HS-27A (cell line): ENCODE measurements at places on chromosomes 13 and 19.
A peak's percentile ranks its signal among the peaks of the same experiment; 100 is the strongest.

- DNase-seq = peak; percentile 1
These were observed 82.2 kb downstream of the SLAIN1 start for GRCh38 chr13:77779552-77780272.

DNA sequence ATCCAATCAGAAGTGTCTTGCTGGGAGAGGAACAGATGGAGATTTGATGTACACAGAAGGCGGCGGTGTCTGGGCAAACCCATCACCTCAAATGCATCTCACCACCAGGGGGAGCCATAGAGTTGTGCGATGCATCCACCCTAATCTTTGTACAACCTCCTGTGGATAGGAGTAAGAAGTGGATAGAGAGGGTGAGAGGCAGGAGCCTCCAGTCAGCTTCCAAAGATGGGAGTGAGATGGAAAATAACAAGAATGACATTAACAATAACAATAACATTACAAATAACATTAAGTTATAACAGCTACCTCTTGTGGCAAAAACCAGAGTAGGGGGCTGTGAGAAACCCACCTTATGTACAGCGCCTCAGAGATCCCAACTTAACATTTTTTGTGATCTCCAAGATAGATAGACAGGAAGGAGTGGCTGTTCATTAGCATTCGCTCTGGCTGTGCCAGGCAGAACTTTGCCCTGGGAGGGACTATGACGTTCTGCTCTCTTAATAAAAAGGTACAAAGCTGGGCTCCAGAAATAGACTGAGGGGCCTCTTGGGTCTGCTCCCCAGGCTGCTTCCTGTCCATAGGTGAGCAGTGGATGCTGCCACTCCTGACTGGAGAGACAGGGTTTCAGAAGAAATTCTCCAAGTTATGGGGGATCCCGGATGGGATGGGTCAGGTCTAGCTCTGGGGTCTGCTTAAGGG lies 5.2 kb upstream of the CEACAM18 start:
- peak; percentile 22 for DNase-seq

GRCh38 chr19:52086481-52086880 lies 9.1 kb downstream of the ZNF841 start:
- no peak for DNase-seq

DNA sequence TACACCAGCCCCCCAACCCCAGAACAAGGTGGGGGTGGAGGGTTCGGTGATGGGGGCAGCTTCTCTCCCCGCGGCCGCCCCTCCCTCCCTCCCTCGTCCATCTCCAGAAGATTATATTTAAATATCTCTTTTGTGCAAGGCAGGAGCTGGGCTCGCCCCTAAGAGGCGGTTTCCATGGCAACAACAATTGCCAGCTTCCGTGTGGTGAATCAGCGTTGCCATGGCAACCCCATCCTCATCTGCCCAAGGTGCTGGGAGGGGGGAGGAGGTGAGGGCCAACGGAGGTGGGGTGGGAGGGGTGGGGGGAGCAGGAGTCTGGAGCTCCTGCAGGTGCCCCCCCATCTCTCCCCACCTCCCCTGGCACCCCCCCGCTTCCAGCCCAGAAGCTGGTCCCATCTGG lies 46.4 kb downstream of the CELF5 start:
- DNase-seq = peak; percentile 8

- DNase-seq = no peak
These were observed 5.0 kb downstream of the MVB12A start for GRCh38 chr19:17424743-17425365.

GRCh38 chr13:83831796-83832195 lies 50.5 kb downstream of the SLITRK1 start:
- no peak for DNase-seq

DNA sequence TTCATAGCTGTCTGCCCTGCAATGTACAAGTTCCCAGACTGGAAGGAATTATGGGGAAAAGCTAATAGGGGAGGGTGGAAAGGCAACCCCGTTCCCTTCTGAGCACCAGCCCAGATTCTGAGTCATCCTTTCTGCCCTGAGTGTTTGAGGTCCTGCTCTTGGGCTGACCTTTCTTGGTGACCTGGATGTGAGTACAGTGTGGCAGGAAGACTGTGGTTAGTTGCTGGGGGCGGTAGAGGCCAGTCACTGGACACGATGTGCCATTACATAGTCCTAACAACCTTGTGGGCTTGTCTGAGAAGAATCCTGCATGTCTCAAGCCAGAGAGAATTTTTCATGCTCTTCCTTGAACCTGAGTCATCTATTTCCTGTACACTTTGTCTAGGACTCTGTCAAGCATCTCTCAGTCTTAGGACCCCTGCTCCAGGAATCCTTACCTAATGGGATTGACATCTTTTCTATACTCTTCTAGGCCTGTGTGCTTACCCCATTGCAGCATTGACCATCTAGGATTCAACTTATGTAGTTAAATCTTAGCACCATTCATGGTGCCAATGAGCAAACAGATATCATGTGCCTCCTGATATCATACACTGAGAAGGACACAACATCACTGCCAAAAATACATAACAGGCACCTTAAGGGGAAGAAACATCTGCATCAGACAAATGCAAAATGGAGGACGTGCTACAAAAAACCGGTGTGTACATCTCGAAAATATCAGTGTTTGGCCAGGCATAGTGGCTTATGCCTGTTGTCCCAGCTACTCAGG lies 8.1 kb upstream of the ANGPTL4 start:
- DNase-seq = peak; percentile 87

- no peak for DNase-seq
These were observed 1.7 kb downstream of the ANO8 start for GRCh38 chr19:17332677-17333581.

DNA sequence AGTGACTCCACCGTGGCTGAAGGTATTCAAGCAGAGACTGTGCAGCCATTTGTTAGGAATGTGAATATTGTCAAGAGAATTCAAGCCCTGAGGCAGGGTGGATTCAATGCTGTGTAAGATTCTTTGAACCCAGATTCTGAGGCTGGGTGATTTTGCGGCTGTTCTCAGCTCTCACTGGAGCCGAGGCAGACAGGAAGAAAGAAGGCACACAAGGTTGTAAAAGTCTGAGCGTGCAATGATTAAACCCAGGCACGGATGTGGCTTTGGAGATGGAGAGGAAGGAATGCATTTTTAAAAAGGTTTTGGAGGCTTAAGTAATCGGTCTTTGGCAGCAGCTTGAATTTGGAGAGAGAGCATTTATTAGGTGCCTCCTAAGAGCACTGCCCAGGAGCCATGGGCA lies 187.9 kb downstream of the KATNAL1 start:
- no peak for DNase-seq

DNA sequence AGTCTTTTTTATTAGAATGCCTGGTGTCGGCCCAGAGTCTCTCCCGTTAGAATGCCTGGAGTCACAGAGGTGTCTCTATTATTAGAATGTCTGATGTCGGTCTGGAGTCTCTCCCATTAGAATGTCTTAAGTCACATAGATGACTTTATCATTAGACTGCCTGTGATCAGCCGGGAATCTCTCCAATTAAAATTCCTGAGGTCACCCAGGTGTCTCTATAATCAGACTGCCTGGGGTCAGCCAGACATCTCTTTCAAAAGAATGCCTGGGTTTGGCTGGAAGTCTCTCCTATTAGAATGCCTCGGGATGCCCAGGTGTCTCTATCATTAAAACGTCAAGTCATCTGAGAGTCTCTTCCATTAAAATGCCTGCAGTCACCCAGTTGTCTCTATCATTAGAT lies 1493.9 kb downstream of the UQCRFS1 start:
- DNase-seq = no peak

DNA sequence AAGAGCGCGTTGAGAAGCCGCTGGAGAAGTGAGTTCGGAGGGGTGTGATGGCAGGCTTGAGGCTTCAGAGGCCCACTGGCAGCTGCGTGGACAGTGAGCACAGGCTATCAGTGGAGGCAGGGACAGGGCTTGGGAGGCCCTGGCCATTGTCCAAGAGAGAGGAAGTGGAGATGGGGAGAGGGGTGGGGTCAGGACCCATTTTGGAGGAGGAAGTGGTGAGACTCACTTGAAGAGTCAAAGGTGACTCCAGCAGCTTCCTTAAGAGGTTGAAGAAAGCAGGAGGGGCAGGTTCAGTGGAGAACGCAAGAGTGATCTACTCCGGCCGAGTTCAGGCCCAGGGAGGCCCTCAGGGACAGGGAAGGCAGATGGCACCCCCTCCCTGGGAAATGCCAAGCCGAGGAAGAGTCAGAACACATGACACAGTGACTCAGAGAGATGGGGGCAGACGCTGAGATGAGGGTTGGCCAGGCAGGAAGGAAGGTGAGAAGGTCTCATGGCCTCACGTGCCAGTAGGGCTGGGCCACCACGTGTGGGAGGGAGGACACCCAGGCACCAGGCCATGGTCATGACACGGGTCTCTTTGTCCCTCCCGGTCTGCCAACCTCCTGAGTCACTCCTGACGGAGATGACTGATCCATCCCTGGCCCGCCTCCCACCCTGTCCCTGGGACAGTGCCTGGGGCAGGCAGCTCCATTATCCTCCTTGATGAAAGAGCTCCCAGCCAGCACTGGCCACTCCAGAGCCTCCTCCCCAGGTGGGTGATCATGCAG lies 10.1 kb upstream of the CD22 start:
- peak; percentile 93 for DNase-seq

DNA sequence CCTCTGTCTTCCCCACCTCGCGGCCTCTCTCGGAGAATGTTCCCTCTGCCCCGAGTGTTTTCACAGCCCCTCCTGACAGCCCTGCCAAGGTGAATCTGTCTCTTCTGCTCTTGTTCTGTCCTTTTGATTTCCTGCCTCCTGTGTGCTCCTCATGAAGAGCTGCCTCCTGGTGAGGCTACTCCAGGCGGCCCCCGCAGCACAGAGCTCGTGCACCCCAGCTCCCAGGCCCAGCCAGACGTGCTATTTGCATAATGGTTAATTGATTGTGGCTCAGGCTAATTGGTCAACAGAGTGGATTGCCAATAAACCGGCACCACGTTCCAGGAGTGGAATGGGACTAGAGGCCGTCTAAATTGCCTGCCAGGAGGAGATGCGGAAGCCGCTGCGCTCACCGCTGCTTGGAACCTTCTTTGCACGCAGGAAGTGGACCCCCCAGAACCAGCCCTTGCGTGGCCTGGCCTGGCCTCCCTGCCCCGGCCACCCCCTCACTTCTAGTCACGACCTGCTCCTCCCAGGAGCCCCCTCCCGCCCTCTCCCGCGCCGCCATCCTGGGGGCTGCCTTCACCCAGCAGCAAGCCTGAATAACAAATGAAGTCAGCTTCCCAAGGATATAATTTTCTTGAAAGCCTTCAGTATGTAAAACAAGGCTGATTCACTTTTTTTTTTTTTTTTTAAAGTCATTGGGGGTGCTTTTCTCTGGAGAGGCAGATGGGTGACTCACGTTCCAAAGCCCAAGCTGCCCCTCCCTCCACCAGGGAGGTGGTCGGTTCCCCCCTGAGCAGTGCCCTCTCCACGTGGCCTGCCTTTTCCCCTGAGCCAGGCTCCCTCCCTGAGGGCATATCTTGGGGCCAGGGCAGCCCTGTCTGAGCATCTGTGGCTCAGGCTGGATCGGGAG lies 144.0 kb downstream of the KDM4B start:
- no peak for DNase-seq

DNA sequence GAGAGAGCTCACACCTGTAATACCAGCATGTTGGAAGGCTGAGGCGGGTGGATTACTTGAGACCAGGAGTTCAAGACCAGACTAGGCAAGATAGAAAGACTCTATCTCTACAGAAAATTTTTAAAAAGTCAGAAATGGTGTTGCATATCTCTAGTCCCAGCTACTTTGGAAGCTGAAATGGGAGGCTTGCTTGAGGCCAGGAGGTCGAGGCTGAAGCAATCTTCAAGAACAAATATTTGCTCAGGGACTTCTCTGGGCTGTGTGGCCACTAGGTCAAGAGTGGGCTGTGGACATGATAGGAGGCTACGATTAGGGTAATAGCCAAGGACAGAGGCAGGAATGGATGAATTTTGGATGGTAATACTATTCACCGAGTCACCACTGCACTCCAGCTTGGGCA lies 135.8 kb upstream of the PEG3 start:
- no peak for DNase-seq

GRCh38 chr13:62320129-62321108 lies 904.8 kb upstream of the PCDH20 start:
- peak; percentile 2 for DNase-seq

- DNase-seq = no peak
These were observed 1437.6 kb downstream of the UQCRFS1 start for GRCh38 chr19:27775395-27775794.

DNA sequence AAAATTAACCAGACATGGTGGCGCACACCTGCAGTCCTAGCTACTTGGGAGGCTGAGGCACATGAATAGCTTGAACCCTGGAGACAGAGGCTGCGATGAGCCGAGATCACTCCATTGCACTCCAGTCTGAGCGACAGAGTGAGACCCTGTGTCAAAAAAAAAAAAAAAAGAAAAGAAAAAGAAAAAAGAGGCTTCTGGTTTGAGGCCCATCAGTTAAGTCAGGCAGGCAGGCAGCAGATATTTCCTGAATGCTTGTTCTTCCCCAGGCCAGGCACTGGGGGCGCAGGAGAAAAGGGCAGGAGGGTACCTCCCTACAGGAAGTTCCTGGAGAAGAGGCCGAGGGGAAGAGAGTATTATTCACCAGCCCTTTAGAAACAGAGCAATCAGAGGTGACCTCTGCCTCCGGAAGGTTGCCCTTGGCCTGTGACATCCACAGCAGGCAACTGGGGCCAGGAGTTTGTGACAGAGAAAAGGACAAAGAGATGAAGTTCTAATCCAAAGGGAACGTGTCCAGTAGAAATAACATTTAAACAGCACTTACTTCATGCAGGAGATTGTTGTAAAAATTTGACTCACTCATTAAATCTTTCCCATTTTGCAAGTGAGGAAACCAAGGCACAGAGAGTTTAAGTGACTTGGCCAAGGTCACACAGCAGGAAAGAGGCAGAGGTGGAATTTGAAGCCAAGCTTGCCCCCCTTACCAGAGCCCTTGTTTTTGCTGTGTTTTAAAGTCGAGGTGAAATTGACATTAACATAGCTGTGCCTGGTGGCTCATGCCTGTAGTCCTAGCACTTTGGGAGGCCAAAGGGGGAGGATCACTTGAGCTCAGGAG lies 4.3 kb upstream of the RLN3 start:
- DNase-seq = no peak

DNA sequence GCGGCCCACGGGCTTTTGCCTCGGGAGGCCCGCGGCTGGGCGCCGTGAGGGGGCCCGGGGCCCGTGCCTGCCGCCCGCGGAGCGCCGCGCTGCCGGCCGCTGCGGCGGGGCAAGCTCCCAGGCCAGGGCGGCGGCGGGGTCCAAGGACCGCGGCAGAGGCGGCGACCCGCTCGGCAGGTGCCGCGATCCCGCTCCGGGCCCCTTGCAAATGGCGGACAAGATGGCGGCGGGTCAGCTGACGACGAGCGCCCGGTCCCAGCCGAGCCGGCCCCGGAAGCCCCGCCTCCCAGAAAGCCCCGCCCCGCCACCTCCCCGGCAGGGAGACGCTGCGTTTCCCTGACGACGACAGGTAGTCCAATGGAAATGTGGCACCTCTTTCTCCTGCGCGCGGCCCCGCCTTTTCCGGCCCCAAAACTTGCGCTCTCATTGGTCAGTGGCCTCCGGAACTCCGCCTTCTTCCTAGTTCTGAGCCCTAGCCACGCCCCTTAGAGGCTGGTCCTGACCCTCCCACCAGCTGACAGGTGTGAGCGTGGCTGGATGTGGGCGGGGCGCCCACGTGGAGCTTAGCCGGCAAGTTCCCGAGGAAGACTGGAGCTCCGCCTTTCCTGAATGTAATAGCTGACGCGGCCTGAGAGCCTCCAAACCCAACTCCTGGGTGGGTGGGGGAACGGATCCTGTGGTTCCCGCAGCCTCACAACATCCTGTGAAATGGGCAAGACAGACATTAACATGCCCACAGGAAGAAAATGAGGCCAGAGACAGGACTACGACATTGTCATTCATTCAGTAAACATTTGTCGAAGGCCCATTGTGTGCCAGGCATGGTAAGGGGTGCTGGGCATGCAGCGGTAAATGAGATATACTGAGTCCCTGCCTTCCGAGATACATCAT lies at the start of gene AP3D1:
Gene AP3D1 (minus strand): TSS at position 228 of the 891 bp plus-strand sequence. CDS start 232 bp downstream, outside the sequence.
- peak; percentile 98 for DNase-seq

- no peak for DNase-seq
These were observed 121.8 kb upstream of the PCDH9 start for GRCh38 chr13:67351909-67352308.
